ENCODE measurements at places on chromosomes 5 and 9. TPM values are rescaled to one million over a fixed set of nuclear protein-coding genes. Genes with fewer than 3 reads are reported as not detected.

DNA sequence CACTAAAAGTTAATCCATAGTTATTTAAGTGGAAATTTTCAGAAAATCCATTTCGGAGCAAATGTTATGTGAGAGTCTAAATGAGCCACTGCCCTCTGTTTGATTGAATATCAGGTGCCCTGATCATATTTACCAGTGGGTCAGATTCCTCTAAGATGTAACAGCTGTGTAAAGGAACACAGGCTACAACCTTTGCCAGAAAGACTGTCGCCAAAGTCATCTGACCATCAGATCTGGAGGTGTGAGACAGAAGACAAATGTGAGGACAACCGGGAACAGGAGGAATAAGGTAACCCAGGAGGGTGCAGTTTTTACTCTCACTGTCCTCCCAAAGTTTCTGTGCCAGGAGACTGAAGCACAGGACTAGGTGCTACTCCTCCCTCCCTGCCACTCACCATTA, 90.8 kb downstream of the CAAP1 start:
- H3K36me3 ChIP-seq: no peaks in the 10 kb centered on the region
- H3K27me3 ChIP-seq: no peaks in the 10 kb centered on the region
- no peak overlapping the region for H3K4me3 ChIP-seq
- no peak overlapping the region for H3K27ac ChIP-seq
- no peak for DNase-seq
- H3K4me1 ChIP-seq: no peaks in the 10 kb centered on the region

- no peaks in the 10 kb centered on the region for H3K27me3 ChIP-seq
- DNase-seq: no peak
- peaks cover 50% of the 10 kb centered on the region for H3K36me3 ChIP-seq
- H3K4me3 ChIP-seq: peak overlapping the region; percentile 1
- H3K4me1 ChIP-seq: peaks cover 31% of the 10 kb centered on the region
Observed at GRCh38 chr5:93593476-93594131, 10.6 kb downstream of the NR2F1 start.

DNA sequence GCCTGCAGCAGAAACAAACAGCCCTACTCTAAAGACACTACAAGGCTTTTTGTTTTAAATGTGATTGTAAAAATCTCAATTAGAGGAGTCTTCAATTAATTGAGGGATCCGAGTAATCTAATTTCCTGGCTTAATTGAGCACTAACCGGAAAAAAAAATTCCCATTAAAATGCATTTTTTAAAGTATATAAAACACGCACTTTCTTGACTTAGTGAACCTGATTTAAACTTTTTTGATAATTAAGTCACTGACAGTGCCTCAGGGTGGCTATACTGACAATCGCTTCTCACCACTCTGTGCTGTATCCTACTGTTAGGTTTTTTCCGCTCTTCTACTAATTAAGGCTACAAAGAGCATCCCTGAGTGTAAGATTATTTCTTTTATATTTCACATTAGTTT, 44.4 kb downstream of the DIRAS2 start:
- H3K27ac ChIP-seq: no peak overlapping the region
- no peak overlapping the region for H3K4me3 ChIP-seq
- no peaks in the 10 kb centered on the region for H3K36me3 ChIP-seq
- no peak for DNase-seq

GRCh38 chr9:38526591-38526990, 93.8 kb downstream of the ANKRD18A start:
- H3K36me3 ChIP-seq: no peaks in the 10 kb centered on the region
- H3K4me1 ChIP-seq: no peaks in the 10 kb centered on the region
- DNase-seq: no peak
- no peak overlapping the region for H3K4me3 ChIP-seq

PCDHA9 gene
- under 0.01 TPM for total RNA-seq

GRCh38 chr5:140673187-140673976, at the start of gene DND1:
TSS of gene DND1 (minus strand) at chr5:140673576. CDS start at chr5:140673542, 34 bp downstream.
- no peaks in the 10 kb centered on the region for H3K4me1 ChIP-seq
- H3K27me3 ChIP-seq: no peaks in the 10 kb centered on the region
- no peak for DNase-seq

DNA sequence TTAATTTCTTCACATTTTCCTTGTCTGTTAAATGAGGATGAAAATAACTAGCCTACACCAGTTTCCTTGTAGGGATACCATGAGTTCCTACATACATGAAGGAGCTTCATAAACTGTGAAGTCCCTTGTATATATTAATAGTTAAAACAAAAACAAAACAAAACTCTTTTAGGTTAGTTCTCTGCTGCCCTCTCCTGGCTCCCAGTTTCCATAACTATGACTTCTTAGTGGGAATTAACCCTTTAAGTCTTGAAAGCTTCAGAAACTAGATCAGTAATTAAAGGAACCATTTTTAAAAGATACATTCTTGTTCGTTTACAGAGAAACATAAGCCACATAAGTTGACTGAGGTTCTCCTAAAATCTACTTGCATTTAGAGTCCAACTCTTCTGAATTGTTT, 500.0 kb upstream of the C9orf72 start:
- H3K27me3 ChIP-seq: no peaks in the 10 kb centered on the region
- H3K36me3 ChIP-seq: no peaks in the 10 kb centered on the region
- no peak overlapping the region for H3K4me3 ChIP-seq
- no peak overlapping the region for H3K27ac ChIP-seq
- peak; percentile 36 for DNase-seq

HTR1A gene
- total RNA-seq: not detected

DNA sequence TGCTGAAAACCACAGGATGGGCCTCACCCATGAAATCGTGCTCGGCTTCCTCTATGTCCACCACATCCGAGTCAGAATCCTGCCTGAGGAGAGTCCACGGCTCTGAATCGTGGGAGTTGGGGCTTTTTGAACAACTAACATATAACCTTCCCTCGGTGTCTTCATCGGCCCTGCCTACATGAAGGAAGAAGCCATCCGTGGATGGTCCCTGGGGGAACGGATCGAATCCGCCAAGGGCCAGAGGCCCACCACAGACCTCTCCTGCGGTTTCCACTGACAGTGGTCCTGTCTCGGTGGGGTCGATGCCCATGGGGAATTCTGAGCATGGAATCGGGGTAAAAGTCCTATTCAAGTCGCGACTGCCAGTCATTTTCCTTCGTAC, 85.0 kb downstream of the CAMSAP1 start:
- DNase-seq: no peak
- no peaks in the 10 kb centered on the region for H3K27me3 ChIP-seq
- H3K4me3 ChIP-seq: no peak overlapping the region

PCDHGA8 gene
- 2.2 TPM for total RNA-seq

DNA sequence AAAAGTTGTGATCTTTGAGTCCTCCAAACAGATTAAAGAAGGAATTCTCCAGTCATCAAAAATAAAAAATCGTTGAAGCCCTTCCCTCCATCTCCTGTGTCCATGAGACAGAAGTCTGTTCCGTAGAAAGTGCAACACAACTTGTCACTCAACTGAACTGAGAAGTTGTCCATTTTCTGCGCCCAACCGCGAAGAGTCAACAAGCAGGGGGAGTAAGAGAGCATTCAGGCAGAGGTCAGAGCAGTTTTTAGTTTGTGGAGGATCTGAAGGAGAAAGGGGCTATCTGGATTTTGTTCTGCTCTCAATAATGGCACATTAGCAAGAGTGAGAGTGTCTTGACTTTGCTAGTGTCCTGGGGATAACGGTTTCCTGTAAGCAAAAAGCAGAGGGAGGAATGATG, 303.9 kb downstream of the ICE1 start:
- no peak for DNase-seq
- no peak overlapping the region for H3K4me3 ChIP-seq

JAKMIP2 gene
- not detected for total RNA-seq

GRCh38 chr9:106862110-106862820, 701 bp upstream of the ZNF462 start:
- DNase-seq: peak; percentile 52
- H3K27me3 ChIP-seq: peaks cover 9% of the 10 kb centered on the region
- H3K36me3 ChIP-seq: no peaks in the 10 kb centered on the region
- H3K27ac ChIP-seq: peak overlapping the region; percentile 89
- peak overlapping the region; percentile 68 for H3K4me3 ChIP-seq

DNA sequence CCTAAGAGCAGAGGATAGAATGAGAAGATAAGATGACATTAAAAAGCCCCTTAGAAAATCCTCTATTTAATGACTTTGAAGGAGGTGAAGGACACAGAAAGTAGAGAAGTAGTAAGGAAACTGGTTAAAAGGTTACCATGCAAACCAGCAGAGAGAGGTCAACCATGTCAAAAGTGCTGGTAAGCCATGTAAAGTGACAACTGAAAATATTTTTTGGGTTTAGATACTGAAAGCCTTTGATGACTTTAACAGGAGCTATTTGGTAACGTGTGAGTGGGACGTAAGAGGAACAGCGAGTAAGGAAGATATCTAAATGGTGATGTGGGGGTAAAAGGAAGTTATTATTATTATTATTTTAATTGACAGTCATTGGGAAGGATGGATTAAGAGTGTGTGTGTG, 56.9 kb downstream of the MACIR start:
- no peaks in the 10 kb centered on the region for H3K36me3 ChIP-seq
- H3K4me1 ChIP-seq: no peaks in the 10 kb centered on the region
- no peak overlapping the region for H3K4me3 ChIP-seq
- H3K27me3 ChIP-seq: no peaks in the 10 kb centered on the region

PPP6C gene
- total RNA-seq: 27.5 TPM

- no peak overlapping the region for H3K4me3 ChIP-seq
- H3K4me1 ChIP-seq: no peaks in the 10 kb centered on the region
- no peaks in the 10 kb centered on the region for H3K36me3 ChIP-seq
Observed at GRCh38 chr5:171577042-171577758, 157.8 kb downstream of the FGF18 start.

GRCh38 chr9:89154651-89155336, 23.8 kb downstream of the SHC3 start:
- H3K4me3 ChIP-seq: no peak overlapping the region
- peak; percentile 96 for DNase-seq
- no peaks in the 10 kb centered on the region for H3K36me3 ChIP-seq
- H3K4me1 ChIP-seq: peaks cover 19% of the 10 kb centered on the region
- peak overlapping the region; percentile 100 for H3K27ac ChIP-seq
- no peaks in the 10 kb centered on the region for H3K27me3 ChIP-seq

GRCh38 chr9:80066931-80067330, 495.2 kb downstream of the TLE4 start:
- H3K4me1 ChIP-seq: peaks cover 2% of the 10 kb centered on the region
- no peaks in the 10 kb centered on the region for H3K36me3 ChIP-seq
- H3K27me3 ChIP-seq: no peaks in the 10 kb centered on the region
- H3K27ac ChIP-seq: no peak overlapping the region
- no peak for DNase-seq

- no peaks in the 10 kb centered on the region for H3K36me3 ChIP-seq
- peaks cover 44% of the 10 kb centered on the region for H3K27me3 ChIP-seq
- no peak for DNase-seq
- no peak overlapping the region for H3K27ac ChIP-seq
- no peaks in the 10 kb centered on the region for H3K4me1 ChIP-seq
Observed at GRCh38 chr5:567664-568060, 43.4 kb upstream of the SLC9A3 start.

DNA sequence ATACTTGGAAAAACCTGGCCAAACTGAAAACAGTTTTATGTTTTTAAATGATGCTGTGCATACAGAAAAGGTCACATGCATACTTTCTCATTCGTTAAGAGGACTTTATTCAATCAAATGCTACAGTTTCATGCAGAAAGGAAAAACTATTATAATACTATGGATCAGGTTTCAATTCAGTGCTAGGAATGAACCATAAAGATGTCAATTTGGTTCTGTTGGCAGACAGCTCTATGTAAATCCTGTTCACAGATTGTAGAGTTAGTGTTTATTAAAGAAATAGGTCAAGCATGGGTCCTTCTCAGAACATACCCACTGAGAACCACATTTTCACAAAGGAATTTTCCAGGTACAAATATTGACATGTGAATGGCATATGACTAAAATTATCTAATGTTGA, 57.1 kb downstream of the RETREG1 start:
- H3K27ac ChIP-seq: no peak overlapping the region
- no peak for DNase-seq
- peaks cover 9% of the 10 kb centered on the region for H3K27me3 ChIP-seq

ACER2 gene
- total RNA-seq: 1.6 TPM

LHX3 gene
- not detected for total RNA-seq

- no peak overlapping the region for H3K4me3 ChIP-seq
- DNase-seq: no peak
- no peak overlapping the region for H3K27ac ChIP-seq
- H3K36me3 ChIP-seq: no peaks in the 10 kb centered on the region
- H3K4me1 ChIP-seq: no peaks in the 10 kb centered on the region
Observed at GRCh38 chr5:36389245-36389644, 87.5 kb upstream of the RANBP3L start.

GRCh38 chr9:79481846-79482477, 89.8 kb upstream of the TLE4 start:
- no peaks in the 10 kb centered on the region for H3K36me3 ChIP-seq
- no peak overlapping the region for H3K27ac ChIP-seq
- H3K4me1 ChIP-seq: peaks cover 6% of the 10 kb centered on the region
- no peak overlapping the region for H3K4me3 ChIP-seq
- H3K27me3 ChIP-seq: no peaks in the 10 kb centered on the region

DNA sequence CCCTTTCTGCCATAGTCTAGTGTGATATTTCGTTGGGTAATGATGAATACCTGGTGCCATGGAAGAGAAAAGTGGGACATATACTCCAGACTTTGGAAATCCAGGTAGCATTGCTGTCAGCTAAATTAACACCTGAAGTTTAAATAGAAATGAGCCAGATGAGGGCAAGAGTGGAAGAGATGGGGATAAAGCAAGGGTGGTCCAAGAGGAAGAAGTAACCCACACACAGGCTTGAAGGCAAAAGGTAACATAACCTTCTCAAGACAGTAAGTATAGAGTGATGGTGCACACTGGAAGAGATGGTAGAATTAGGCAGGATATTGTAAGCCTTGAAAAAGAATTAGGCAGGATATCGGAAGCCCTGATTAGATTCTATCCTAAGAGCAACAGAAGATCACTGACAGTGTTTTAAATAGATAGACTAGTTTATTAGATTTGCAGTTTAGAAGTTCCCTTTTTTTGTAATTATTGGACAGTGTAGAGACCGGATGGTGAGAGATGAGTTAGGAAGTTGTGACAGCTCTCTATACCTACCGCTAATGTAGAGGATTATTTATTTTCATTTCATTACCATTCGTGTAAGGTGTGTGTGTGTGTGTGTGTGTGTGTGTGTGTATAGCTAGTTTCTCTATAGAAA, 16.8 kb downstream of the ANXA1 start:
- no peak overlapping the region for H3K27ac ChIP-seq
- no peaks in the 10 kb centered on the region for H3K27me3 ChIP-seq
- DNase-seq: no peak

- H3K27ac ChIP-seq: no peak overlapping the region
- no peaks in the 10 kb centered on the region for H3K36me3 ChIP-seq
- peak; percentile 1 for DNase-seq
Observed at GRCh38 chr5:168978015-168978414, 322.9 kb downstream of the SLIT3 start.

Data from IMR-90 (cell line).